ENCODE measurements at places on chromosomes 4 and X. TPM values are rescaled to one million over a fixed set of nuclear protein-coding genes. Genes with fewer than 3 reads are reported as not detected.
A peak's percentile ranks its signal among the peaks of the same experiment; 100 is the strongest.

- H3K27ac ChIP-seq, result no peak overlapping the region
- H3K4me1 ChIP-seq, result no peaks in the 10 kb centered on the region
- H3K27me3 ChIP-seq, result no peaks in the 10 kb centered on the region
- H3K4me3 ChIP-seq, result no peak overlapping the region
- no peaks in the 10 kb centered on the region for H3K36me3 ChIP-seq
- no peak for DNase-seq
Measured at GRCh38 chrX:13287816-13288215, 32.0 kb downstream of the ATXN3L start.

DNA sequence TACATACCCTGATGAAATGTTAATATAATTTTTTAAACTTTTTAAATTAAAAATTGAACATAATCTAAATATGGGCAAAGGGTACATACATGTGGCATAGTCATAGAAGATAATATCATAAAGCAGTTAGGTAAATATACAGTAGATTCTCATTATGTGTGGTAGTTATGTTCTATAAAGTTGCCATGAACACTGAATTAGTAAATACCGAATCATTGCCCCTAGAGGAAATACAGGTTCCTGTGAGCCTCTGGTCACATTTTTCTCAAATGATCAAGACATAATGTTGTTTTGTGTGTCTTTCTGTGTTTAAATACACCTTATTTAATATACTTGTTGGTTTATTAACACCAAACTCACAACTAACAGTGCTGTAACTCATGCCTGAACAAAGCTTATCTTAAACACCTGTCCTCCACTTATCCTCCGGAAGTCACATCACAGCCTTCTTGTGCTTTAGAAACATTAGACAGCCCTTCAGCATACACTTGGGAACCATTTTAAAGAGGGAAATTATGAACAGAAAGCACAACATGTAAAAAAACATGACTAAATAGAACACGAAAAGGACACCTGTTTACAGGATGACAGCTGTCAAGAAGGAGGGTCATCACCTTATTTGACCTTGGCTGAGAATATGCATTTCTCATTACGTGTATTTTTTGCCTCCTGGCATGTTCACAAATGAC is 169.4 kb upstream of the NAP1L5 start:
- no peaks in the 10 kb centered on the region for H3K4me1 ChIP-seq
- no peak overlapping the region for H3K27ac ChIP-seq
- no peak for DNase-seq
- H3K4me3 ChIP-seq, result no peak overlapping the region
- H3K27me3 ChIP-seq, result no peaks in the 10 kb centered on the region

DNA sequence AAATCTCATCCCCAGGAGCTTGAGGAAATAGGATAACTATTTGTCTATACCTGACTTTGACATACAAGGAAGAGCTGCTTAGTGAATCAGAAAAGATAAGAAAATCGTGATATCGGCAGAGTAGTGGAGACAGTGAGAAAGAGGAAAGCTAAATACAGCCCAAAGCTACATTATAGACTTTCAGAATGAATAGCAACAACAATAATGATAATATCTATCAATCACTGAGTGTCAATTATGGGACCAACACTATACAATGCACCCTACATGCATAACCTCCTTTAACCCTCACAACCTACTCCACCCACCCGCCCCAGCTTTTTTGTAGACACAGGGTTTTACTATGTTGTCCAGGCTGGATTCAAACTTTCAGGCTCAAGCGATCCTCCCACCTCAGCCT is 205.1 kb downstream of the PPP3CA start:
- no peak for DNase-seq
- no peaks in the 10 kb centered on the region for H3K27me3 ChIP-seq

DNA sequence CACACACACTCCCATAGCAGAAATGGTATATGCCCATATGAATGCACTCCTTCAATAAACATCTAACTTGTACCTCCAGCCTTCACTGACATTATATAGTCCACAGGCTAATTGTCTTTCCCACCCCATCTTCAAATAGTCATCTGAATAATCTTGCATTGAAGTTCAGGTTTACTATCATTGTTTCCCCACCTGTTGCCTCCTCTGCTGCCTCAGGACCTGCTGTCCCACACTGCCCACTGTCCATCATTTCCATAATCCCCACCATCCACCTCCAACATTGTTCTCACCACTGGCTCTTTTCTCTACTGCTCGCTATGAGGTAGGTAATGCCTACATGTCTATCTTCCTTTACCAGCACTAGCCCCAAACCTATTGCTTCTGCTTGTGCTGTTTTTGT is 66.1 kb downstream of the TBC1D9 start:
- peaks cover 13% of the 10 kb centered on the region for H3K36me3 ChIP-seq
- H3K4me1 ChIP-seq, result peaks cover 19% of the 10 kb centered on the region
- no peaks in the 10 kb centered on the region for H3K27me3 ChIP-seq
- no peak overlapping the region for H3K27ac ChIP-seq
- H3K4me3 ChIP-seq, result no peak overlapping the region

DNA sequence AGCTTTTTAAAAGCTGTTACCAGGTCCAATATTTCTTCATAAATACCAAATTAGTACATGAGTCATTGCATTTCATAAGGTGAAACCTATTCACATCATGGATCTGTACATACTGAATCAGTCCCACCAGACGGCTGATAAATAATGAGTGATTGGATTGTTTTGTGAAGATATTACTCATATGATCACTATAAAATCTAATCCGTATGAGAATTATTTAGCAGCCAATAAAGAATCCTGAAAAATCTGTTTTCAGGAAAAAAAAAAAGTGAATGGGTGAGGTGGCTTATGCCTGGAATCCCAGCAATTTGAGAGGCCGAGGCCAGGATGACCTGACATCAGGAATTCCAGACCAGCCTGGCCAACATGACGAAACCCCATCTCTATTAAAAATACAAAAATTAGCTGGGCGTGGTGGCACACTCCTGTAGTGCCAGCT is 438.1 kb downstream of the INPP4B start:
- no peaks in the 10 kb centered on the region for H3K27me3 ChIP-seq
- DNase-seq, result no peak
- H3K27ac ChIP-seq, result no peak overlapping the region
- peaks cover 50% of the 10 kb centered on the region for H3K4me1 ChIP-seq

DNA sequence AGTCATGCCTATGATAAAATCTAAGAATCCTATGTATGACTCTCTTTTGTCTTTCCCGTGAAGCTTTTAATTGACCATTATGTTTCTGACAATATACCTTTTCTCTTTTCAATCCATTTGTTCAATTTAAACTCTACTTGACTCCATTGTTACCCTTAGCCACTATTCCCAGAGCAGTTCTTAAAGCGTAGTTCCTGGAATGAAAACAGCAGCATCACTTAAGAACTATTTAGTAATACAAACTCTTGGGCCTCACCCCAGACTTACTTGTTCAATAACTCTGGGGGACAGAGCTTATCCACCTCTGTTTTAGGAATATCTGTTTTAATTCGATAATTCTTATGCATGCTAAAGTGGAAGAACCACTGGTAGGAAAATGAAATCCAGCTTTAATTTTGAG is 358.4 kb downstream of the PRR32 start:
- H3K27me3 ChIP-seq, result no peaks in the 10 kb centered on the region
- no peak overlapping the region for H3K4me3 ChIP-seq
- no peak overlapping the region for H3K27ac ChIP-seq

Gene PAGE2B
- total RNA-seq, result not detected

- H3K27ac ChIP-seq, result no peak overlapping the region
- no peaks in the 10 kb centered on the region for H3K27me3 ChIP-seq
- H3K36me3 ChIP-seq, result no peaks in the 10 kb centered on the region
Measured at GRCh38 chrX:48890934-48891401, 6.6 kb downstream of the TIMM17B start.

Gene DCAF12L2
- total RNA-seq, result 0.83 TPM

Gene BRS3
- not detected for total RNA-seq

GRCh38 chrX:141609111-141609510 is 19.6 kb downstream of the SPANXA2 start:
- H3K27ac ChIP-seq, result no peak overlapping the region
- no peak overlapping the region for H3K4me3 ChIP-seq
- no peaks in the 10 kb centered on the region for H3K27me3 ChIP-seq
- no peaks in the 10 kb centered on the region for H3K4me1 ChIP-seq

DNA sequence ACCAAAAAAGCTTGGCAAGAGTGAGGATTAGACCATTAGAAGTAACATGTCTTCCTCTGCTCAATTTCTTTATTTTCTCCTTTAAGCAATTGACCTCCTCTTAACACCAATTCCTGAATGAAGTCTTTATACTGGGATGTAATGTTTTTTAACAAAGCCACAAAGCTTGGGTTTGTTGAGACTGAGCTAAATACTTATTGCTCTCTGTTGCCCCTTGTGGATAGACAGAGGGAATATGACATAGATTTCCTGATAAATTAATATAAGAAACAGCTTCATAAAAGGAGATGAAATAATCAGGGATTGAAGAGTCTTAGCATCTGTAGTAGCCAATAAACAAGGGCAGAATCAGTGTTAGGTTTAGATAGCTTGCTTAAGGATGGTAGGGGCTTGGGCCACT is 57.6 kb downstream of the CCDC160 start:
- H3K4me3 ChIP-seq, result no peak overlapping the region
- H3K27me3 ChIP-seq, result no peaks in the 10 kb centered on the region
- H3K4me1 ChIP-seq, result no peaks in the 10 kb centered on the region
- no peak overlapping the region for H3K27ac ChIP-seq

GRCh38 chr4:6676722-6677558 is 16.7 kb upstream of the S100P start:
- peaks cover 16% of the 10 kb centered on the region for H3K36me3 ChIP-seq
- DNase-seq, result no peak
- H3K4me1 ChIP-seq, result peaks cover 18% of the 10 kb centered on the region
- H3K27me3 ChIP-seq, result no peaks in the 10 kb centered on the region

DNA sequence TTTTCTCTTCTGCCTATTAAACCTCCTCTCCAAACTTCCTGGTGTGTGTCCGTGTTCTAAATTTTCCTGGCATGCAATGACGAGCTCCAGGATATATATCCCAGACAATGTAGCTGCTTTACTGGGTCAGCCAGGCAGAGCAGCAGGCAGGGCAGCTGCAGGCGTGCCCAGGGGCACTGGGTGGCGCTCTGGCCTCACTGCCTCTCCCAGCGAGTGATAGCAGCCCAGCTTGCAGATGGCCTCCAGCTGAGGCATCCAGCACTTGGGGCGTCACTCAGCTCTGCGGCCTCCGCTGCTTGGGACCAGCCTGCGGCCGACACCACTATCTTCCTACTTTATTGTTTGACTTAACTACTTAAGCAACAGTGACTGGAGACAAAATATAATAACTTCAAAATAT is 23.0 kb upstream of the UBA6 start:
- no peaks in the 10 kb centered on the region for H3K27me3 ChIP-seq
- H3K4me1 ChIP-seq, result no peaks in the 10 kb centered on the region
- no peak overlapping the region for H3K27ac ChIP-seq
- no peak for DNase-seq
- no peak overlapping the region for H3K4me3 ChIP-seq

Gene NLRP2B
- not detected for total RNA-seq

Gene STOX2
- 2.9 TPM for total RNA-seq

DNA sequence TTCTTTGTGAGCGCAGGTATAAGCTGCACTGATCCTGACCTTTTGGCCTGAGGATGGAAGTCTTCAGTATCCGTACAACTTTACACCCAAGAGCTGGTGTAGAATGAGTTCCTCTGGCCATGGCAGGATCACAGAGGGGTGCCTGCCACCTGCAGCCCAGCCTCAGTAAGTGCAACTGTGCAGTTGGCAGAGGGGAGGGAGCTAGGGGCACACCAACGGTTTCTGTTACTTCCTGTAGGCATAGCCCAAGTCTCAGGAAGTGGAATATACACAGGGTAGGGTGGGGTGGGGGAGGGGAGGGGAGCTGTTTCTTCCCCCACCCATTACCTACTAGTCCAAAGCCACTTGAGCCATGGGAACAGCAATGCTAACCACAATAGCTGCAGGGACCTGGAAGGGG is 85.4 kb upstream of the GBA3 start:
- H3K4me1 ChIP-seq, result no peaks in the 10 kb centered on the region
- H3K27me3 ChIP-seq, result no peaks in the 10 kb centered on the region
- no peak overlapping the region for H3K4me3 ChIP-seq

DNA sequence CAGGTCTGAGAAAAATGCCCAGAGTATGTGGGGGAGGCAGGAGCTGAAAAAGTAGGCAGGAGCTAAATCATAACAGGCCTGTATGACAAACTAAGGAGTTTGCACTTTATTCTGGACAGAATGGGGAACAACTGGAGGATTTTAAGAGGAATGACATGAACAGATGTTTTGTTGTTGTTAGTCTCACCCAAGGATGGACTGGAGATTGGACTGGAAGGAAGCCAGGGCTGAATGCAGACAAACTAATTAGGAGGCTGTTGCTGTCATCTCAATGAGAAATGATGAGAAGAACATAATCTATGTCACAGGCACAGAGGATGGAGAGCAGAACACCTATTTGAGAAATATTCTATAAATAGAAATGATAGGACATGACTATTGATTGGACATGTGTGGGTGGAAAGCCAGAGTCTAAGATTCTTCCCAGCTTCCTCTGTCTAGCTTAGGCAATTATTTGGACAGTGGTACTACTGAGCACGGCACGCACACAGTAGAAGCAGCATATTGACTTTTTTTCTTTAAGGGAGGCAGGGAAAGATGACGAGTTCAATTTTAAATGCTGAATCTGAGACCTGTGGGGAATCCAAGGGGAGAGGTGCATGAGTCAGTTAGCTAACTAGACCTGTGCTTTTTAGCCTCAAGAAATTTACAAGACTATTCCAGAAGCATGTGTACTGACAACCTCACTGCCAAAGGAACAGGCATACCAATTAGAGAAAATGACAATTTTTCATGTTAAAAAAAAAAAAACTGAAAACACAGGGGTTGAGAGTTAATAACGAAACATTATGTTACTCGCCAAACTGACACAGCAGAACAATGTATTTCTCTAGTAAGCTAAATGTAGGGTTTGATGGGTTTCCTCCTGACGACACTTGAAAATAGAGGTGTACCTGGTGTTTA is 963 bp upstream of the USO1 start:
- H3K36me3 ChIP-seq, result no peaks in the 10 kb centered on the region
- H3K27me3 ChIP-seq, result no peaks in the 10 kb centered on the region
- H3K4me3 ChIP-seq, result peak overlapping the region; percentile 84
- no peaks in the 10 kb centered on the region for H3K4me1 ChIP-seq

GRCh38 chrX:10077425-10078188 is 79.2 kb upstream of the CLCN4 start:
- no peak overlapping the region for H3K4me3 ChIP-seq
- H3K36me3 ChIP-seq, result no peaks in the 10 kb centered on the region
- no peak overlapping the region for H3K27ac ChIP-seq
- H3K27me3 ChIP-seq, result no peaks in the 10 kb centered on the region
- DNase-seq, result no peak

Gene SCLT1
- total RNA-seq, result 26.7 TPM

- H3K4me1 ChIP-seq, result no peaks in the 10 kb centered on the region
- no peak overlapping the region for H3K27ac ChIP-seq
- H3K27me3 ChIP-seq, result no peaks in the 10 kb centered on the region
- H3K36me3 ChIP-seq, result no peaks in the 10 kb centered on the region
Measured at GRCh38 chr4:75141162-75141561, 208.2 kb downstream of the PARM1 start.

DNA sequence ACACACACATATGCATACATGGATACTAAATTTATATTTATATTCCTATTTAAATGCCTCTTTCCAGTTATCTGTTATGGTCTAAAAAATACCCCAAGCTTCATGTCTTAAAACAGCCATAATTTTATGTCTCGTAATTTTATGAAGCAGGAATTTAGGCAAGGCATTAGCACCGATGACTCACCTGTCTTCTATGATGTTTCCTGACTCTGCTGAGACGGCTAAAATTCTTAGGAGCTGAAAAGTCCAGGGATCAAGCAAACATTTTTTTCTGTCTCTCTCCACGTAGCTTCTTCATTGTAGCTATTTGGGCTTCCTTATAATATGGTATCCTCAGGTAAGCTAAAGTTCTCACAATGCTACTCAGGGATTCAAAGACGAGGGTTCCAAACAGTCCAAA is 930.3 kb downstream of the STIM2 start:
- H3K4me3 ChIP-seq, result no peak overlapping the region
- no peak overlapping the region for H3K27ac ChIP-seq
- H3K4me1 ChIP-seq, result no peaks in the 10 kb centered on the region
- H3K27me3 ChIP-seq, result no peaks in the 10 kb centered on the region
- DNase-seq, result no peak

Gene ZNF330
- 43.1 TPM for total RNA-seq
